Suprapubic skin (tissue), 4 donors: ENCODE measurements at places on chromosomes 6 and 20.

DNA sequence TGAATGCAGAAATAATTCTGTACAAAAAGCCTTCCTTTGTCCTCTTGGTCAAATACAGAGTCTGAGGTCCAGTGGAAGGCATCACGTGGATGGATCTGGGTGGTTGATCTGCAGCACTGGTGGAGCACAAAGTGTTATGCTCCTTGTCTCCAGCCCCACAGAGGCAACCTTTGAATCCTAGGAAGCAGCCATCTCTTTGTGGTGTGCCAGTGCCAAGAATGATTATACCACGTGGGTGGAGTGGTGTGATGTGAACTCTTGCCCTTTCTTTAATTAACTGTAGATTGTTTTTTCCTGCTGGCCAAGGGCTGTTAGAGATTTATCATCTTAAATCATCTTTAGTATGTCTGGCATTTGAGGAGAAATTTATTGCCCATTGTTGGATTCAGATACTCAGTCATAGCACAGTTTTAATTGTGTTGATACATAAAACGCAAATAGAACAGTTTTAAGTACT is 31.1 kb downstream of the NCOA7 start:
- H3K4me1 ChIP-seq: peaks cover 40% of the 10 kb centered on the region
- H3K4me3 ChIP-seq: no peak overlapping the region
- no peaks in the 10 kb centered on the region for H3K27me3 ChIP-seq
- DNase-seq: no peak
- peaks cover 11% of the 10 kb centered on the region for H3K36me3 ChIP-seq
- no peak overlapping the region for H3K27ac ChIP-seq

- H3K36me3 ChIP-seq: no peaks in the 10 kb centered on the region
- no peak overlapping the region for H3K4me3 ChIP-seq
- no peak for DNase-seq
- no peak overlapping the region for H3K27ac ChIP-seq
- H3K4me1 ChIP-seq: no peaks in the 10 kb centered on the region
Measured at GRCh38 chr20:57124800-57125517, 141.5 kb downstream of the BMP7 start.

GRCh38 chr20:53001498-53002301 is 29.5 kb downstream of the TSHZ2 start:
- DNase-seq: no peak
- no peaks in the 10 kb centered on the region for H3K27me3 ChIP-seq
- H3K4me3 ChIP-seq: no peak overlapping the region
- peaks cover 7% of the 10 kb centered on the region for H3K4me1 ChIP-seq
- no peaks in the 10 kb centered on the region for H3K36me3 ChIP-seq

DNA sequence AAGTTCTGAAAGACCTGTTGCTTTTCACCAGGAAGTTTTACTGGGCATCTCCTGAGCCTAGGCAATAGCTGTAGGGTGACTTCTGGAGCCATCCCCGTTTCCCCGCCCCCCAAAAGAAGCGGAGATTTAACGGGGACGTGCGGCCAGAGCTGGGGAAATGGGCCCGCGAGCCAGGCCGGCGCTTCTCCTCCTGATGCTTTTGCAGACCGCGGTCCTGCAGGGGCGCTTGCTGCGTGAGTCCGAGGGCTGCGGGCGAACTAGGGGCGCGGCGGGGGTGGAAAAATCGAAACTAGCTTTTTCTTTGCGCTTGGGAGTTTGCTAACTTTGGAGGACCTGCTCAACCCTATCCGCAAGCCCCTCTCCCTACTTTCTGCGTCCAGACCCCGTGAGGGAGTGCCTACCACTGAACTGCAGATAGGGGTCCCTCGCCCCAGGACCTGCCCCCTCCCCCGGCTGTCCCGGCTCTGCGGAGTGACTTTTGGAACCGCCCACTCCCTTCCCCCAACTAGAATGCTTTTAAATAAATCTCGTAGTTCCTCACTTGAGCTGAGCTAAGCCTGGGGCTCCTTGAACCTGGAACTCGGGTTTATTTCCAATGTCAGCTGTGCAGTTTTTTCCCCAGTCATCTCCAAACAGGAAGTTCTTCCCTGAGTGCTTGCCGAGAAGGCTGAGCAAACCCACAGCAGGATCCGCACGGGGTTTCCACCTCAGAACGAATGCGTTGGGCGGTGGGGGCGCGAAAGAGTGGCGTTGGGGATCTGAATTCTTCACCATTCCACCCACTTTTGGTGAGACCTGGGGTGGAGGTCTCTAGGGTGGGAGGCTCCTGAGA is at the start of gene HFE:
HFE (plus strand) TSS at position 146 of the 832 bp plus-strand sequence; CDS start at position 158, 12 bp downstream.
- peak within 1 kb of the TSS; percentile 81 for H3K4me3 ChIP-seq
- DNase-seq: peak; percentile 73
- H3K27me3 ChIP-seq: no peaks in the 10 kb centered on the region

DNA sequence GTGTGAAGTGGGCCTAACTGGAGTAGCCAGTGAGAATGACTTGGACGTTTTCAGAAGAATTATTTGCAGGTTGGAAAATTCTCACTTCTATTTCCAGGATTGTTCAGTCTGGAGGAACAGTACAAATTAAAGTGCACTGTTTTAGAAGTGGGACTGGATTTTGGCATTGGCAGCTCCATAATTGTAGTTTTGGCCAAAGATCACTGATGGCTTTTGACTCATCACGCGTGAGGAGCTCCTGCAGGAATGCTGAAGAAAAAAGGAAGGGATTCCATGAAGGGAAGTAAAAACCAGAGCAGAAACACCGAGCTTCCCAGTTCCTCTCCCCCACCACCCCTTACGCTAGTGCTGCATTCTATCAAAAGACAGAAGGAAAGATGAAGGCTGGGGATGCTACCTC is 103.5 kb downstream of the JARID2 start:
- no peaks in the 10 kb centered on the region for H3K36me3 ChIP-seq
- no peak for DNase-seq
- peaks cover 44% of the 10 kb centered on the region for H3K4me1 ChIP-seq
- H3K27me3 ChIP-seq: no peaks in the 10 kb centered on the region

DNA sequence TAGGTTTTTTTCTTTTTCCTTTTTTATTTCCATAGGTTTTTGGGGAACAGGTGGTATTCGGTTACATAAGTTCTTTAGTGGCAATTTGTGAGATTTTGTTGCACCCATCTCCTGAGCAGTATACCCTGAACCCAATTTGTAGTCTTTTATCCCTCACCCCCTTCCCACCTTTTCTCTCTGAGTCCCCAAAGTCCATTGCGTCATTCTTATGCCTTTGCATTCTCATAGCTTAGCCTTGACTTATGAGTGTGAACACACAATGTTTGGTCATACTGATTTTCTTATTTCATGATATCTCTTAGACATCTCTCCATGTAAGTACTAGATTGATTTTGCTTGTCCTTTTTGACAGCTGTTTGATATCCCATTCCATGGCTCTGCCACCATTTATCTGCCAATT is 27.2 kb downstream of the TGM3 start:
- peaks cover 6% of the 10 kb centered on the region for H3K27me3 ChIP-seq
- H3K27ac ChIP-seq: no peak overlapping the region
- DNase-seq: no peak

DNA sequence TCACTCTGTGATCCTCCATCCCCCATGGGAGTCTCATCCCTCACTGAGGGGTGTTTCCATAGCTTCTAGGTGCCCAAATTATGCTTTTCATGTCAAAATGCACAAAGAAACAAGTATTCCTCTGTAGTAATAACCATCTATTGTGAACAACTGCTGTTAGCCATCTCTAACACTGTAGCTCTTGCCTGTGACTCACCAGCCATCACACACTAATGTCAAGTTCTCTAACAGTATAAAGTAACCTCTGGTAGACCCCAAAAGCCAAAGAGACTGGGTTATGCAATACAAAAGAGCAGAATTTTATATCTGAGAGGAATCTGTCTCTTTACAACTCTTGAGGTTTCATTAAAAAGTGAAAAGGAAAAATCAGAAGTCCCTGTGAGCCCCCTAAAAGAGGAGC is 25.4 kb upstream of the IYD start:
- H3K27ac ChIP-seq: no peak overlapping the region
- DNase-seq: no peak
- no peaks in the 10 kb centered on the region for H3K4me1 ChIP-seq
- H3K36me3 ChIP-seq: no peaks in the 10 kb centered on the region

DNA sequence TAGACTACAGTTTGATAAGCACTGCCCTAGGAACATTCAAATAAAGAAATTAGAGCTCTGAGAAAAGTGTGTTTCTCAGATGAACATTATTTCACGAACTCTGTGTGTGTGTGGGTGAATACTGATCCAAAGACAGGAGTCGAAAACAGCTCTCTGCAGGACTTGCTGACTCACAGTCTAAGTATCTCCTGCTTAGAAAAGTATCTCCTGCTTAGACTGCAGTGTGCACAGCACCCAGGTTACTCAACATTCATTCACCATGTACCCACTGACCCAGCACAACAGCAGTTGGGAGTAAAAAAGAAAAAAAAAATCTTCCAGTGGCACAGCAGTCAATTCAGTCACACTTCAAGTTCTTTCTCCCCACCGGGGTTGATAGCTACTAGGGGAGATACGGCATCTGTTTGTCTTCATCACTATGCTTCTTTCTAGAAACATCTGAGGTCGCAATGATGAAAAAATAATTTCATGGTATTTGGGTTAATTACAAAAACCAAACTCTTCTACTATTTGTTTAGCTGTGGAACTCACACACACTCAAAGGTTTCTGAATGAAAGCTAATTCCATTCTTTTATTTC is 48.0 kb downstream of the GCLC start:
- H3K4me3 ChIP-seq: no peak overlapping the region
- H3K4me1 ChIP-seq: peaks cover 8% of the 10 kb centered on the region
- no peak overlapping the region for H3K27ac ChIP-seq
- no peaks in the 10 kb centered on the region for H3K27me3 ChIP-seq
- peaks cover 35% of the 10 kb centered on the region for H3K36me3 ChIP-seq

DNA sequence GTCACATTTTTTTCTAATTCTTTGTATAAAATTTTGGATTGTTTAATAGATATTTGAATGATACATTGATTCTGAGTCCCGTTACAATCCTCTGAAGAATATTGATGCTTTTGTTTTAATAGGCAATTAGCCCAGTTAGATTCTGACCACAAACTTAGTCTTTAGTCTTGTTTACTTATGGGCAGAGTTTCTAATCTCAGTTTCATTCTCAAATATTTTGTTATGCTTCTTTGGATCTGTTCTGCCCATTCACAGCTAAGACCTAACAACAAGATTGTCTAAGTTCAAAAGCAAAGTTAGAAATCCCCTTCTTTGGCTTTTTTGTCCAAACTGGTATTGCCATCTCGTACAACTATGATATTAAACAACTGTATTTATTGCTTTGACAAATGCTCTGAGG is 58.0 kb downstream of the TBXT start:
- no peak for DNase-seq
- no peaks in the 10 kb centered on the region for H3K27me3 ChIP-seq
- H3K4me3 ChIP-seq: no peak overlapping the region
- no peak overlapping the region for H3K27ac ChIP-seq
- H3K4me1 ChIP-seq: no peaks in the 10 kb centered on the region

GRCh38 chr6:168785720-168786511 is 344.9 kb downstream of the SMOC2 start:
- peaks cover 10% of the 10 kb centered on the region for H3K27me3 ChIP-seq
- no peaks in the 10 kb centered on the region for H3K36me3 ChIP-seq
- H3K4me1 ChIP-seq: no peaks in the 10 kb centered on the region
- H3K27ac ChIP-seq: no peak overlapping the region

DNA sequence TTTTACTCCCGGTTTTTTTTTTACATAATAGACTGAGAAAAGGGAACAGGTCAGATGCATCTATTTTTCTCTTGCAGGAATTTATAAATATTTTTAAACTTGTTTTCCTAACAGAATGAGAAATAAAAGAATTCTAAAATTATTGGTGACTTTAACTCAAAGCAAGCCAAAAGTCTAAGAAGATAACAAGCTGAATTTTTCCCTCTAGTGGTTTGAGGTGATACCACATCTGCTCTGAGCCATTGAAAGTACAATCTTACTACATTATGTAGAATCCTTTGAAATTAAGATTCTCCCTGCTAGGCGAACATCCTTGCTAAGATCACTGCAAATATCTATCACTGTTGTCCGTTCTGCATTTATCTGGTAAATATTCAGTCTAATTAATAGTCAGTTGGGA is 10.7 kb upstream of the STMND1 start:
- no peak overlapping the region for H3K4me3 ChIP-seq
- DNase-seq: no peak
- peaks cover 2% of the 10 kb centered on the region for H3K4me1 ChIP-seq

GRCh38 chr20:44025756-44026155 is 111.1 kb downstream of the TOX2 start:
- peaks cover 3% of the 10 kb centered on the region for H3K4me1 ChIP-seq
- no peak for DNase-seq
- no peak overlapping the region for H3K4me3 ChIP-seq
- peaks cover 11% of the 10 kb centered on the region for H3K27me3 ChIP-seq

DNA sequence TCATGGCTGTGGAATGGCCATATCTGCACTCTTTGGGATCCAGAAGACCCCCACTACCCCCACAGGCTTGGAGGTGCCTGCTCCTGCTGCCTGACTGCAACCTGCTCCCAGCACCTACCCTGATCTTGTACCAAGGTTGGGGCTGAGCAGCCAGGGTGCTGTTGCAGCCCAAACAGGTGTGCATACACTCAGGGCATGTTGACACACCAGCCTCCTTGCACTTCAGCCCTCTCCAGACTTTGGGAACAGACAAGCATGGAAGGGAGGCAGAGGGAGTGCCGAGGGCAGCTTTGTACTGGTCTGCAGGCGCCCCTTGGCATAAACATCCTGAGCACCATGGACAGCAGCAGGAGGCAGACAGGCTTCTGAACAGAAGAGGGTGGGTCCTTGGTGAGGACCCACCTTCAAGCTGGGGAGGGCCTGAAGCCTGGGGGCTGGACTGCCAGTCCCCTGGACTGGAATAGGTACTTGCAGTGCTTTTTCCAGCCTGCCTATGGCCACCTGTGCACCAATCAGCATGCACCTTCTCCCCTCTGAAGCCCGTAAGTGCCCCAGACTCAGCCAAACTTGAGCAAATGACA is 1675.8 kb downstream of the HACE1 start:
- no peak overlapping the region for H3K4me3 ChIP-seq
- no peak for DNase-seq
- H3K27me3 ChIP-seq: no peaks in the 10 kb centered on the region
- H3K4me1 ChIP-seq: no peaks in the 10 kb centered on the region

GRCh38 chr6:22149501-22150367 is 147.1 kb downstream of the PRL start:
- no peak for DNase-seq
- H3K27ac ChIP-seq: no peak overlapping the region
- no peaks in the 10 kb centered on the region for H3K27me3 ChIP-seq
- peaks cover 44% of the 10 kb centered on the region for H3K4me1 ChIP-seq
- H3K4me3 ChIP-seq: no peak overlapping the region

GRCh38 chr6:53565886-53566285 is 21.0 kb upstream of the GCLC start:
- H3K36me3 ChIP-seq: no peaks in the 10 kb centered on the region
- DNase-seq: no peak
- H3K27ac ChIP-seq: no peak overlapping the region
- H3K4me3 ChIP-seq: no peak overlapping the region
- peaks cover 3% of the 10 kb centered on the region for H3K4me1 ChIP-seq
- no peaks in the 10 kb centered on the region for H3K27me3 ChIP-seq

GRCh38 chr6:130070792-130071191 is 52.4 kb downstream of the L3MBTL3 start:
- no peak overlapping the region for H3K27ac ChIP-seq
- no peak overlapping the region for H3K4me3 ChIP-seq
- H3K27me3 ChIP-seq: no peaks in the 10 kb centered on the region
- DNase-seq: no peak

GRCh38 chr6:122081921-122082320 is 317.5 kb upstream of the HSF2 start:
- H3K27me3 ChIP-seq: no peaks in the 10 kb centered on the region
- no peak overlapping the region for H3K4me3 ChIP-seq
- no peak for DNase-seq
- no peaks in the 10 kb centered on the region for H3K36me3 ChIP-seq
